Stimulated activated CD8-positive, alpha-beta memory T cell treated with anti-CD3 and anti-CD28 coated beads, Interleukin-4, amount 100 ng/mL, for 1 hour (primary cell): ENCODE measurements at places on chromosomes 5 and 9.

DNA sequence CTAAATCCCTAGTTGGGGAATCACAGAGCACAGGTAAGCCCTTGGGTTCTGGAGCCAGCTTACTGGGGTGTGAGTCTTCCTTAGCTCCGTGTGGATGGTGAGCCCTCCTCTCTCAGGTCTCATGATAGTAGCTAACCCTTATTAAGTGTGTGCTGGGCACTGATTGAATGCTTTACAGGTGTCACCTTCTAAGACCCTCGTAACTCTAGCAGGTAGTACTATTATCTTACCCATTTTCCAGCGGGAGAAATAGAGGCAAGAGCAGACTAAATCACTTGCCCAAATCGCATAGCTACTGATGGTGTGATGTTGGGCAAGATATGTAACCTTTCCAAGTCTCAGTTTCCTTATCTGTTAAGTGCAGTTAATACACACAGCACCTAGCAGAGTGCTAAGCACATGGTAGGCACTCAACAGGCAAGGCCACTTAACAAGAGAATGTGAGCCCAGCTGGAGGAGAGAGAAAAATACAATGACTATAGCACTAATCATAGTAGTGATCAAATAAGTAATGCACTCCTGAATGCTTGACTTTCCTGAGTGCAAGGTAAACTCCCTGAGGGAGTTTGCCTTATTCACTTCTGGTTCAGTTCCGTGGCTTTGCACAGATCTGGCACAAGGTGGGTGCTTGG lies at the start of gene DCANP1:
TSS of gene DCANP1 (minus strand) at position 51 of the 632 bp plus-strand sequence. CDS start 240 bp downstream, outside the sequence.
- DNase-seq, result no peak

GRCh38 chr9:96617439-96618185 lies 2.0 kb downstream of the CDC14B start:
- DNase-seq, result no peak

DNA sequence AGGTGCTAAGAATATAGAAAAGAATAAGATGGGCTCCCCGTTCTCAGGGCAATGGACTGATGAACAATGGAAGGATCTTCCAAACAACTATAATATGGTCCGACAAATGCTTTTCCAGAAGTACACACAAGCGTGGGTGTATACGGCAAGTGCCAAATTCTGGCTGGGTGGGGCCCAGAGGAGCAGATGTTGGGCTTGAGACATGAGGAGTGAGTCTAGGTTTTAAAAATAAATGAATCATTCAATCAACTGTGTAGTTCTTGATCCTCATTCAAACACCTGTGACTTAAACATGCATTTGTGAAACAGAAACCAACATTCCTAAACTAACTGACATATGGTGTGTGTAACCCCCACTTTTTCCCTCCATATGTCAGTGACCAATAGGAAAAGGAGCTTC lies 47.9 kb downstream of the MFAP3 start:
- DNase-seq, result no peak

GRCh38 chr9:130512199-130512598 lies 67.2 kb upstream of the FUBP3 start:
- DNase-seq, result no peak

GRCh38 chr5:1380011-1380817 lies 35.3 kb upstream of the CLPTM1L start:
- DNase-seq, result peak; percentile 17

- no peak for DNase-seq
Observed at GRCh38 chr5:122054266-122054665, 23.8 kb downstream of the LOX start.
